ENCODE measurements at places on chromosomes 5 and 9.

GRCh38 chr9:96232539-96233241, 69.3 kb downstream of the HSD17B3 start:
- DNase-seq, result peak; percentile 26

DNA sequence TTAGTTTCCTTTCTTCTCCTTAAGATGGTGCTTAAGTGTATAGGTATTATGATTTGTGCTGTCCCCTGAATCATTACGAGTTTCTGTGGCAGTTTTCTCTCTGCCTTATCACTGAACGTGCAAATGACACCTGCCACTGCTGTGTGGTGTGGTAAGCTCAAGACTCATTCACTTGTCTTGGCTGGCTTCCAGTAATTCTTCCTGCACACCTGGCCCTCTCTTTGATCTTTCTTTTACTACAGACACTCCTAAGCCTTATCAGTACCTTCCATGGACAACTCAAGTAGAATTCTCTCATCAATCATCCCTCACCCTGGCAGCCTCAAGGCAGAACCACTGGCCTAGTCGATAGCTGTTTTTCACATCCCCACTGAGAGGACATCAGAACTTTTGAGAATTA, 82.6 kb upstream of the ADAMTS19 start:
- DNase-seq, result no peak

DNA sequence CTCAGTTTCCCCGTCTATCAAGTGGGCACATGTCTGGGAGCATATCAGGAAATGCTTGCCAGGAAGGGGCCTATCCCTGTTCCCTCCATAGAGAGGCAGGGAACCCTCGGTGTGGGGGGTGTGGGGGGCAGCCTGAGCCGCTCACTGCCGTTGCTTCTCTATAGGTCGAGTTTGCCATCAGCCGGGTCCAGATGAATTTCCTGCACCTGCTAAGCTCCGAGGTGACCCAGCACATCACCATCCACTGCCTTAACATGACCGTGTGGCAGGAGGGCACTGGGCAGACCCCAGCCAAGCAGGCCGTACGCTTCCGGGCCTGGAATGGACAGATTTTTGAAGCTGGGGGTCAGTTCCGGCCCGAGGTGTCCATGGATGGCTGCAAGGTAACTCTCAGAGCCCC, 13.8 kb upstream of the ORM1 start:
- DNase-seq, result no peak

- DNase-seq, result no peak
Observed at GRCh38 chr9:14812806-14813205, 90.3 kb upstream of the CER1 start.

GRCh38 chr5:67052034-67052433, 144.6 kb downstream of the CD180 start:
- DNase-seq, result no peak

GRCh38 chr9:12853051-12853450, 78.2 kb downstream of the LURAP1L start:
- DNase-seq, result no peak

DNA sequence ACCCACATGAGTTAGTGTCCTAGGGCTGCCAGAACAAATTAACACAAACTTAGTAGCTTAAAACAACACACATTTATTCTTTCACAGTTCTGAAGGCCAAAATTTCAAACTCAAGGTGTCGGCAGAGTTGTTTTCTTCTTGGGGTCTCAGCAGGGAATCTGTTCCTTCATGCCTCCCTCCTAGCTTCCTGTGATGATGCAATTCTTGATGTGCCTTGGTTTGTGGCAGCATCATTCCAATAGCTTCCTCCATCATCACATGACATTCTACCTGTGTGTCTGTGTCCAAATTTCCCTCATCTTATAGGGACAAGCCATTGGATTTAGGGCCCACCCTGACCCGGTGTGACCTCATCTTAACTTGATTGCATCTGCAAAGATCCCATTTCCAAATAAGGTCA, 12.2 kb upstream of the SLC25A48 start:
- DNase-seq, result no peak

DNA sequence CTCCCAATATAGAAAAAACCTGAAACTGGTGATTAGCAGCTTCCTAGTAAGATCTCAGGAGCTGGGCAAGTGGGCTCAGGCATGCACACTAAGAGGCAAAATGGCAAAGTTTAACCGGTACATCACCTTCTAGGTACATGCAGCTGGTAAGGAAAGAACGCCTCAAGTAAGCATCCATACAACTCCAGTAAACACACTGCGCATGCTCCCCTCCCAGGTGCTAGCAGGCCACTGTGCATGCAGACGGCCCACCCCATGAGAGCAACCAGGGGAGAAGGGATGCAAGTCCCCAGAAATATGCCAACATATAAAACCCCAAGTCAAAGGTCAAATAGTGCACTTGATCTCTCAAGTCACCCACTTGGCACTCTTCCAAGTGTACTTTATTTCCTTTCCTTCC, 228.6 kb upstream of the KIF2A start:
- DNase-seq, result no peak

GRCh38 chr5:151750121-151750520, 8.3 kb downstream of the ATOX1 start:
- DNase-seq, result no peak

- DNase-seq, result no peak
Observed at GRCh38 chr5:111749303-111750026, 7.5 kb downstream of the NREP start.

GRCh38 chr5:169242849-169243186, 58.1 kb downstream of the SLIT3 start:
- no peak for DNase-seq

DNA sequence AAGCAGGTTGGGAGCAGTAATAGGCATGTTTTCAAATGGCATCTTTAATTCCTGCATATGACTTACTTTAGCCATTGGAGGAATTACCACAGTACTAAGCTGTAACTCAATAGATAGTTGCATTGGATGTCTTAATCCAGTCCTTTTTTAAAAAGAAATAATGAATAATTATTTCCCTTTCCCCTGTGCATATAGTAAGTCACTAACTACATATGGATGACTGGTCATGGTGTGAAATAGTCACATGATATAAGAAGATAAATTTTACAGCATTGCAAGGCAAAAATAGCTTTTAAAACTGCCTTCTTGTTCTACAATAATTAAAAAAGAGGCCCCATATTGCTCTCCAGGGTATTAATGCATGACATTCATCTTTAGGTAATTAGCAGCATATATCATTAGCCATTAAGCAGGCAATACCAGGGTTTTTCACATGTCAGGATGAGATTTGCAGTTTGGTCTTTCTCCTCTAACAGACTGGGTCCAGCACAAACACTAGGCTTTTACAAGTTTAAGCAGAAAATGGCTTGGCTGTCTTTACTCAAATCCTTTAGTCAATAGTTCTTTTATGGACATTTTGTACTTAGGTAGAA, 606.4 kb upstream of the RORB start:
- no peak for DNase-seq

DNA sequence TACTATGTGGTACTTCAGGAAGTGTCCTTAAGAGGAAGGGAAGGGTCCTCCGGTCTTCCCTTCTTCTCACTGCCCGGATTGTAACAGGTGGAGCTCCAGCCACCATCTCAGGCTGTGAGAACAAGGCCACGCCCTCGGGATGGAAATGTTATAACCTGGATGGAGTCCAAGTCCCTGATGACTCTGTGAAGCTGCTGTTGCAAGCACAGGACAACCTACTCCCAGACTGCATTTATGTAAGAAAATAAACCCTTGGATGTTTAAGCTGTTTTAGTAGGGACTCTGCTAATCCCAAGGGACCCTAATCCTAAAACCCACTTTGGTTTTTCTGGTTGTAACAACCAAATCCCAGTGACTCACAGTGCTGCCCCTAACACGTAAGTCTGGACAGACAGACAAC, 221.6 kb downstream of the ACTL7B start:
- no peak for DNase-seq

DNA sequence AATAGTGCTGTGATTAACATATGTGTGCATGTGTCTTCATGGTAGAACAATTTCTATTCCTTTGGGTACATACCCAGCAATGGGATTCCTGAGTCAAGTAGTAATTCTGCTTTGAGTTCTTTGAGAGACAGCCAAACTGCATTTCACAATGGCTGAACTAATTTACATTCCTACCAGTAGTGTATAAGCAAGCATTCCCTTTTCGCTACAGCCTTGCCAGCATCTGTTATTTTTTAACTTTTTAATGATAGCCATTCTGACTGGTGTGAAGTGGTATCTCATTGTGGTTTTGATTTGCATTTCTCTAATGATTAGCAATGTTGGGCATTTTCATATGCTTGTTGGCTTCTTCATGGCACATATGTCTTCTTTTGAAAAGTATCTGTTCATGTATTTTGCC, 308.5 kb downstream of the ARRDC3 start:
- DNase-seq, result peak; percentile 97

- no peak for DNase-seq
Observed at GRCh38 chr9:100499460-100499859, 26.5 kb downstream of the TMEFF1 start.

DNA sequence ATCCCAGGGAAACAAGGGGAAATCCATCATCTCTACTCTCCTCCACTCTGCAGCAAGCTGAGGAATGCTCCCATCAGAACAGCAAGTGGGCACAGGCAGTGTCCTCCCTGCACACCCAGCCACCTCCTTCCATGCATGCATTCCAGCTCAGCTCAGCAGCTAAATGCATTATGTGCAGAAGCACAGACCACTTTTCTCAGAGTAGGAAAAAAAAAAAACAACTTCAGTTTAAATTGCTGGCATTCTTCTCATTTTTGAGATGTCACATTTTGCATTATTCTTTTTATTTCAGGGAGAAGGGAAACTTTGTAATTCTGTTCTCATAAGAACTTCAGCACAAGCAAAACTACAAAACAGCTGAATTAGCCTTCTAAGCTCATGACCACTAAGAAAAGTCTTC, 312.2 kb downstream of the SEMA5A start:
- no peak for DNase-seq

DNA sequence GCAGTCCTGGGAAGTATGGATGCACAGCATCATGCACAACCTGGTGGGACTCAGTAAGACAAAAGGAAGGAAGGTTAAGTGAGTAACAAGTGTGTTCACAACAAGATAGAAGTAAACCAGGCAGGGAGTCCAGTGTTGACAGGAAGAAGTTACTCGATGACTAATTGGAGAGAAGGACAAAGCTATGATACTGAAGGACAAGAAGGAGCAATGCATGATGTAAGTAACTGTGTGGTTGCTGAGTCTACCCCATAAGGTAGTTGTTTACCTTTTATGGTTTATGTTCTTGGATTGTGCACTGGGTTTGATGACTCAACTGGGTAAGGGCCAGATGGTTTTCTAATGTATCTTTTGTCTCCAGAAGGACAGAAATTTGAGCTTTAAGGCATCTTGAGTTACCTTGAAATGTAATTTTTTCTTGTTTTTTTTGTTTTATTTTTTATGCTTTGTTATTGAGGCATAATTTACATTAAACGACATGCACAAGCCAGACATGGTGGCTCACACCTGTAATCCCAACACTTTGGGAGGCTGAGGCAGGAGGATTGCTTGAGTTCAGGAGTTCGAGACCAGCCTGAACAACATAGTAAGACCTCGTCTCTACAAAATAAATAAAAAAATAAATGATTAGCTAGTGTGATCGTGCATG, 89.2 kb upstream of the CAST start:
- DNase-seq, result peak; percentile 85

- DNase-seq, result no peak
Observed at GRCh38 chr5:1167361-1167727, 34.1 kb upstream of the SLC6A19 start.

- DNase-seq, result no peak
Observed at GRCh38 chr9:89543621-89544278, 45.8 kb upstream of the SEMA4D start.

DNA sequence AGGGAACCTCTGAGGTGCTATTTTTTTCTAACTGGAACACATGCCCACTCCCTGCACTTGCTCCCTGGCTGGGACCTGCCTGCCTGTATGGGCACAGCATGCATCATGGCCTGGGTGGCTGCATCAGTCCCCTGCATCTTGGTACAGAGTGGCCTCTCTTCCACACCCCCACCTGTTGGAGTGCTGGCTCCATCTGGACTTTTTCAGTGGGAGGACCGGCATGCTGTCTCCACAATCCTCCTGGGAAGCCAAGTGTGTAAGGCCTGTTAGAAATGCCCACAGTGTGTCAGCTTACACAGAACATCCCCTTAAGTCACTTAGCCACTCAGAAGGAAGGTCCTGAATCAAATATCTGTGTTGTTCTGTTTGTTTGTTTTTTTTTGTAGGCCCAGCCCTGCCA, 102.9 kb downstream of the MARCHF3 start:
- DNase-seq, result peak; percentile 43

DNA sequence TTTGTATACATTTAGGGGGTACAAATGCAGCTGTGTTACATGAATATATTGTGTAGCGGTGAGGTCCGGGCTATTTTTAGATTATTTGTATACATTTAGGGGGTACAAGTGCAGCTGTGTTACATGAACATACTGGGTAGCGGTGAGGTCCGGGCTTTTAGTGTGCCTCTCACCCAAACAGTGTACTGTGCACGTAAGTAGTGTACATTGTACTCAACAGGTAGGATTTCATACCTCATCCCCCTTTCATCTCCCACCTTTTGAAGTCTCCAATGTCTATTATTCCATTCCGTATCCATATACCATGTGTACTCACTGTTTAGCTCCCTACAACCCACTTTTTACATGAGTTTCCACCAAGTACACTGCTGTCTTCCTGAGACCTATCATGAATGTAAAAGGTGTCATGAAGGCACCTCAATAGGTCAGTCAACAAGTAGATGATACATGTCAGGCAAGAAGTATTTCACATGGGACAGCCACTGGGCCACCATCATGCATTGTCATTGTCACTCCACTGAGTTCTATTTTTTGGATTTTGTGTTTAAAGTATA, 27.7 kb downstream of the SKP1 start:
- DNase-seq, result no peak

DNA sequence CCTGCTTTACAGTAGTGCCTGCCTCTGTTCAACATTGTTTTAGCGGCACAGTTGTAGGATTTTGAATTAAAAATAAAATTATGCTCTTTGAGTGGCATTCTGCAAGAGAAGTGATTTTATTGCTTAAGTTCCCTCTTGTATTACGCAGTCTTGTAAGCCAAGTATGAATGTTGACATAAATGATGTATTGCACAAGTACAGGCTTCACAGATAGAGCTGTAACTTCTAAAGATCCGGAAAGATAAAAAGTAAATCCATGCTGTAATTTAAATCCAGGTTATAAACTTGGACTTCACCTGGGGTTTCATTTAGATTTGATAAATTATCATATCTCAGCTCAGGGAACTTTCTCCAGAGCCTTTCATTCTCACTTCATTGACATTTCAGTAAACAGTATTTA, 1114.7 kb downstream of the PTPRD start:
- DNase-seq, result no peak

GRCh38 chr5:158301186-158301585, 442.2 kb upstream of the CLINT1 start:
- no peak for DNase-seq

GRCh38 chr5:135342551-135342875, 56.5 kb downstream of the MACROH2A1 start:
- DNase-seq, result no peak
